Heart right ventricle (tissue), 16 donors: ENCODE measurements at places on chromosomes 7 and 10. TPM values are rescaled to one million over a fixed set of nuclear protein-coding genes. Genes with fewer than 3 reads are reported as not detected.

- no peak for DNase-seq
Observed at GRCh38 chr10:17166699-17167098, 34.8 kb downstream of the TRDMT1 start.

DNA sequence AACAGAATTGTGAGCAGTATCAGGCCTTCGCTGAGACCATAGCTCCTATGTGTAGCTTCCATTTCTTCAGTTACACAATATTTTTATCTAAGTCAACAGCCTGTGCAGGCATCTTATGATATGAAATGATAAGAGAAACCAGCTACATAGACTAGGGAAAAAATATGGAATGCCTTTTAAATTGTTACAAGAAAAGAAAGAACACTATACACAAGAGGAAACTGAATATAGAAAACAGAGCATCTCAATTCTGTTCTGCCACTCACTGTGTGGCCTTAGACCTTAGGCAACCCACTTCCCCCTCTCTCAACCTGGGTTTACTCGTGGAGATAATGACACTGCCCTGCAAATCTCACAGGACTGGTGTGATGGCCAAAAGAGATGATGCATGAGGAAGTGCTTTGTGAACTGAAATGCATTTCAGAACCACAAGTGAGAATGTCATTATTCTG, 132.9 kb downstream of the LRRN3 start:
- DNase-seq: no peak

DNA sequence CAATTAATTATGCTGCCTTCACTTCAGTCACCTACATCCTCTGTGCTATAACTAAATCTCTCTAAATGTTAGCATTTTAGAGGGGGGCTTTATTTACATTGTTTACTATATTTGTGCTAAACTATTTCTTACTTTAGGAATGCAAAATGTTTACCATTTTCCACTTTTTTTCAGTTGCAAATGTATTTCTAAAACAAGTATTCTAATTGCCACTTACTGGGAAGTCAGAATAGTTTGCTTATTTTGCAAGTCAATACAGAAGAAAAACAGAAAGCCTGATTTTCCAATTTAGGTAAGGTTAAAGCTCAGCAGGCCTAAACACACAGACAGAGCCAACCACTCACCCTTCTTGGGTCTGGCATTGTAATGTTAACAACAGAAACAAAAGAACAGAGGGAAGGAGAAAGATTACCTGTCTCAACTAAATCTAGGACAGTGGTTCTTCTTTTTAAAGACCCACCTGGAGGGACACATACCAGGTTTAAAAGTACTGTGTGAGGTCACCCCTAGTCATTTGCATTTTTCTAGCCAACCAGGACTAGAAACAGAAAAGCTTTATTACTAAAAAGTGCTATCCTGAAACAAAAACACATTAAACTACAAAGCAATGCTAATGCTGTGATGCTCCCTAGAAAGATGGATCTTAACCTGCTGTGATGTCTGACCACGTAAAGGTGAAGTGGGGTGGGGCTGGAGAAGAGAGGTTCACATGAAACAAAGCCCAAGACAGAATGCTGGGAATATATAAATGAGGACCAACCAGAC, 178.2 kb downstream of the SLC25A13 start:
- no peak for DNase-seq

DNA sequence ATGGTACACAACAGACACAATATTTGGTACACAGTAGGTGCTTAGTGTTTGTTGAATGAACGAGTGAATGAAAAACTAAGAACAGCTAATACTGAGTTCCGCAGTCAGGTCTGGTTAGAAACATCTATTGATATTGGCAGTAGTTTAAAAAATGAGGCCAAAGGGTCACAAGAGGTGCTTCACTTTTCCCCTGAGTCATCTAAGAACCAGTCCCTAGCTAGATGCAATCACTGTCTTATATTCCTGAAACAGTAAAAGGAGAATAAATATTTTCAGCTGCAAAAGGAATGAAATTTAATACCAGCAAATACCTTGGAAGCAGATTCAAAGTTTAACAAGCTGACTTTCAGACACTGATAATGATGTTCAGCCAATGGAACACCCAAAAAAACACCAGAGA, 54.5 kb downstream of the SCRN1 start:
- DNase-seq: no peak

- DNase-seq: no peak
Observed at GRCh38 chr10:48209241-48209640, 65.3 kb downstream of the FRMPD2 start.

DNA sequence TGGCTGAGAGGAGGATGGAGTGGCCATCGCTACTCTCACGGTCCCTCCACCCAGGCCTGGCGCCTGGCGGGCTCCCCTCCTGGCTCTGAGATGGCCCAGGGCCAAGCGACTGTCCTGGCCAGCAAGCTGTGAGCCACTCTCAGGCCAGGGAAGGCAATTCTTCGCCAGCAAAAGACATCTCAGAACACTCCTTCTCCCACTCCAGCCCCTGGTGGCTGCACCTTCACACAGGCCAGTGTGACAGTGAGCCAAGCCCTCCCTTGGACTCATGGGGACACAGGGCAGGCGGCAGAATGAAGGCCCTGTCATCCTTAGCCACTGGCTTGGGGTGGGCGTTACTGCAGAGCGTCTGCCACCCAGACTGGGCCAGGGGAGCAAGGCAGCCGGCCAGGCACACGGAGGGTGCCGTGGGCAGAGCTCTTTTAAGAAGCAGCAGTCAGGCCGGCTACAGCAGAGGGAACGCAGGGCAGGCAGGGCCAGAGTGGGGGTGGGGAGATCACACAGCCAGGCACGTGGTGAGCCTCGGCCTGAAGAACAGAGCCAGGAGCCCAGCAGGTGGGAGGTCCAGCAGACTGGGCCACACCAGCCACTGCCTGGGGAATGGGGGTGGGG, 14.4 kb downstream of the STK32C start:
- DNase-seq: no peak

DNA sequence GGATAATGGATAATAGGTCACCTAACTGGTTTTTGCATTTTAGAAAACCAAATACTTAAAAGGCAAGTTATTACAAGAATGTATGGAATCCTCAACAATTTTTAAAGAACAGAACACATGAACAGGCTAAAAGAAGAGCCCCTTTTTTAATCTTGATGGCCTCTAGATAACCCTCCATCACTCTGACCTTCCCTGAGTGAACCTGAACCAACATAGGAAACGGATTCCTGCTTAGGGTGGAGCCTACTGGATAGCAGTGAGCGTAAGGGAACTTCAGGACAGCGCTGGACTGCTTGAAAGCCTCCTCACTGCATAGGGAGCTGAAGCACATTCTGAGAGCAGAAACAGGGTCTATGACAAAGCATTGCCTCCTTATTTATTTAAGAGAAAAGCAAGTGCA, 20.5 kb downstream of the TRPV5 start:
- DNase-seq: no peak

GRCh38 chr7:132226046-132226956, 350.0 kb downstream of the PLXNA4 start:
- no peak for DNase-seq

The CLRN3 gene
- polyA plus RNA-seq: not detected

The ETV1 gene
- 18.4 TPM for polyA plus RNA-seq

The WNT8B gene
- polyA plus RNA-seq: not detected

The POLR1F gene
- polyA plus RNA-seq: 6.5 TPM
